ENCODE measurements at places on chromosomes 16 and 17. TPM values are rescaled to one million over a fixed set of nuclear protein-coding genes. Genes with fewer than 3 reads are reported as not detected.

DNA sequence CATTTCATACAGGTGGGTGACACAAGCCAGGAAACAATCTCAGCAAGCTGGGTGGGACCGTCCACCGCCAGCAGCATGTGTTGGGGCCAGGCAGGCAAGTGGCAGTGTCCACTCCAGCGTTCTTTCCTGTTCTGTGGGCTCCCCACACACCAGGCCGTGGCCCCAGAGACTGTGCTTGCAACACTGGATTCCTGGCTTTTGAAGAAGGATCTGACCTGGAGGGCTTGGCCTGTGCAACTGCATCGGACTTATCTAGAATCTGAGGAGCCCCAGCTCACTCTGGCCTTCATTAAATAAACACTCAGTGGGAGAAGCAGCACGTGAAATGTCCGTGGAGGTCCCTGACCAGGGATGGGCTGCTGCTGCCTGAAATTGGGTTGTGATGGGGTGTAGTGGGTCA lies 3.2 kb downstream of the KSR1 start:
- DNase-seq = peak; percentile 88

Gene GRAP
- total RNA-seq = not detected

DNA sequence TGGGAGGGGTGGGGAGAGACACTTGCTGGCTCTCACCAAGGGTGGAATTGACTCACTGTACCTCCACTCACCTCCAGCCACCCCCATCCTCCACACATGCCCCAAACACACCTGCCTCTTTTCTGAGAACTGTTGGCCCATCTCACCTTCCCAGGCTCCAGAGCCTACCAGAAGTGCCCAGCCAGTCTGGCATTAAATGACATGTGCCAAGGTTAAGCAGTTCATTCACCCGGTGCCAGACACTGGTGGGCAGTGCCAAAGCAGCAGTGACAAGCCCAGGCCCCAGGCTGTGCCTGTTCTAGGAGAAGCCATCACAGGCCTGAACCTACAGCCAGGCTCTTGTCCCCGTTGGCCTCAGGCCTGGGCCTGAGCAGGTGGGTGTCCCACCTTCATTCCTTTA lies 11.2 kb downstream of the MVP start:
- DNase-seq = no peak

Gene OTOA
- under 0.01 TPM for total RNA-seq

Gene DPEP2
- total RNA-seq = not detected

DNA sequence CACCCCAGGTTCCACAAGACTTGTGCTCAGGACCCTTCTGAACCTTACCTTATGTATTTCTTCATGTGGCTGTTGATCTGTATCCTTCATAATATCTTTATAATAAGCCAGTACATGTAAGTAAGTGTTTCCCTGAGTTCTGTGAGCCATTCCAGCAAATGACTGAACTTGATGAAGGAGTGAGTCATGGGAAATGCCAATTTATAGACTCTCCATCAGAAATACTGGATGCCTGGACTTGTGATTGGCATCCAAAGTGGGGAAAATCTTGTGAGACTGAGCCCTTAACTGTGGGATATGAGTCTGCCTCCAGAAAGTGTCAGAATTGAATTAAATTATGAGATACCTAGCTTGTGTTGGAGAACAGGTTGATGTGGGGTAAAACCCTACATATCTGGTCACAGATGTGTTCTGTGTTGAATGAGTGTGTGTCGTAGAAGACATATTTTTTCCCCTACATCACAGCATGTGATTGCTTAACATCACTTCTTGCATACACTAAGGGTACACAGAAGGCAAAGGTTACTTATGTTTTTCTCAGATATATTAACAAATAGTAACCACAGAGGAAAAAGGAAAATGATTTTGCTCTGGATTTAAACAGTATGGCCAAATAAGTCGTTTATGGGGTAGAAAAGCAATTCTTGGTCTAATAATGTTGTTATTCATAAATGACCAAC lies 70.2 kb upstream of the NETO2 start:
- peak; percentile 68 for DNase-seq

Gene RNF213
- 198 TPM for total RNA-seq

GRCh38 chr17:49545806-49546545 lies 29.7 kb upstream of the NXPH3 start:
- DNase-seq = no peak

Gene HOXB2
- 4.3 TPM for total RNA-seq

GRCh38 chr16:89522287-89522686 lies 14.1 kb downstream of the SPG7 start:
- no peak for DNase-seq

Gene SLC13A2
- not detected for total RNA-seq

DNA sequence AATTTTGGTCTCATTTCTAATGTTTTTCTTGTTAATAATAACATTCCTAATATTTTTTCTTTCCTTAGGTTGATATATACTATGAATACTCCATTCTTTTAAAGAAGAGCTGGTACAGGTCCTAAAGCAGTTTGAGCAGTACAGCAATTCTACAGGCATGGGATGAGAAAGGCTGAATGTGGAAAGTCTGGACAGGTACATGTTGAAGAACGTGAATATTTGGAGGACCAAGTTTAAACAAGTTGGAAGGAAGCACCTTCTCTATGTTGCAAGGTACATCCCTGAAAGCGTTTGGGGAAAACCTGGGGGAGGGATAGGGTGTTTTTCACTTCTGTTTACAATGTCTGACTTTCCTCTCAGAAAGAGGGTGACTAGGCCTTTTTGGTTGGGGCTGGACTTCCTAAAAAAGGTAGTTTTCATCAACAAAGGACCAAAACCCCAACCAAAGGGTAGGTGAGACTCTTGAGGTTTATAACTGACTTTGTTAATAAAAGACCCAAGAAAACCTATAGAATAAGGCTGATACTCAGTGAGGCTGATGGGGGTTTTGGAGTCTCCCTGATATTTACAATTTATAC lies 95.9 kb upstream of the AXIN2 start:
- no peak for DNase-seq

Gene HSPB9
- not detected for total RNA-seq

DNA sequence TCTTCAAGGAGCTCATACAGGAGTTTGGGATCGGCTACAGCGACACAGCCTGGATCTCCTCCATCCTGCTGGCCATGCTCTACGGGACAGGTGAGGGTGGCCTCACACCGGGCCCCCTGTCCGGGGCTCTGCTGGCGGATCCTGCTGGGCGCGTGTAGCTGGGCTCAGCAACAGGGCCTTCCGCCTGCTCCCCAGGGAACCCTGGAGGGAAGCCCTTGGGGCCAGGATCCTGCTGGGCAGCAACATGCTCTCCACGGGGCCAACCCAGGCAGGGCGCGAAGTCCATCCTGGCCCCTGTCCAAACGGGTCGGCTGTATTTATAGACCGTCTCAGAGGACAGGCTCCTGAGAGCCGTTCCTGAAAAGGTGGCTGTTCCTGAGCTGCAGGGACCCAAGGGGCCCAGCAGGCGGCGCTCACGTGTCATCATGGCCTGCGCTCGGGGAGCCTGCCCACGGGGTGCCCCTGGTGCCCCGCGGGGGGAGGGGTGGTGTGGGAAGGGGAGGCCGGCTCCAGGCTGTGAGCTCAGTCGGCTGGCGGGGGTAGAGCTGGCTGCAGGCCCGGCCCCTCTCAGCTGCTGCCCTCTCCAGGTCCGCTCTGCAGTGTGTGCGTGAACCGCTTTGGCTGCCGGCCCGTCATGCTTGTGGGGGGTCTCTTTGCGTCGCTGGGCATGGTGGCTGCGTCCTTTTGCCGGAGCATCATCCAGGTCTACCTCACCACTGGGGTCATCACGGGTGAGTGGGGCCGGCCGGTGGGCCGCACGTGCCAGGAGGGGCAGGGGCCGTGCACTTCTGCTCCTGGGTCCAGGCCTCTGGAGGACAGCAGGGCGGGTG lies 7.5 kb downstream of the SLC16A3 start:
- peak; percentile 65 for DNase-seq

Gene RAB26
- total RNA-seq = 0.97 TPM

- no peak for DNase-seq
These were observed 46.6 kb upstream of the CMIP start for GRCh38 chr16:81397879-81398520.

- DNase-seq = peak; percentile 16
These were observed 267.1 kb upstream of the ASIC2 start for GRCh38 chr17:33560165-33560564.

Gene EXOC3L1
- total RNA-seq = not detected

DNA sequence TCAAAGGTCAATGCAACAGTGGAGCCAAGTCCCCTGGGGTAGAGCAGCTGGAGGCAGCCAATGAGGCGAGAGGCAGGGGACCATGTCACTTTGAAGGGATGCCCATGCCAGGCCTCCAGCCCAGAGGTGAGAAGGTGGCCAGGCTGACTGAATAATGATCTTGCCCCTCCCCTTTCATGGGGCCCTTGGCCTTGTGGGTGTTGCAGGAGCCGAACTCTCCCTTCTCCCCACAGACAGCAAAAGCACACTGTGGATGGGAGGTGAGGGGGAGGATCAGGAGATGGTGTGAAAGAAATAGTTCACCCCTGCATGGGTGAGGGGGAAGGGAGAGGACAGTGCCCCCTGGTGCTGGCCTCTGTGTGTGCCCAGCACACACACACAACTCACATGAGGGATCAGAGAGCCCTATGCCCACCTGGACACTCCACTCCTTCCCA lies 15.8 kb upstream of the TBX21 start:
- no peak for DNase-seq

GRCh38 chr17:71809537-71809936 lies 311.3 kb upstream of the SOX9 start:
- no peak for DNase-seq

Gene TPSAB1
- total RNA-seq = not detected

- DNase-seq = no peak
These were observed 413.0 kb downstream of the CPPED1 start for GRCh38 chr16:12390644-12391043.

Gene FOXL1
- 3.5 TPM for total RNA-seq

Gene C17orf107
- total RNA-seq = 3.9 TPM

GRCh38 chr17:76370261-76370993 lies 14.0 kb upstream of the SPHK1 start:
- DNase-seq = peak; percentile 91

Gene C1QTNF8
- total RNA-seq = not detected

DNA sequence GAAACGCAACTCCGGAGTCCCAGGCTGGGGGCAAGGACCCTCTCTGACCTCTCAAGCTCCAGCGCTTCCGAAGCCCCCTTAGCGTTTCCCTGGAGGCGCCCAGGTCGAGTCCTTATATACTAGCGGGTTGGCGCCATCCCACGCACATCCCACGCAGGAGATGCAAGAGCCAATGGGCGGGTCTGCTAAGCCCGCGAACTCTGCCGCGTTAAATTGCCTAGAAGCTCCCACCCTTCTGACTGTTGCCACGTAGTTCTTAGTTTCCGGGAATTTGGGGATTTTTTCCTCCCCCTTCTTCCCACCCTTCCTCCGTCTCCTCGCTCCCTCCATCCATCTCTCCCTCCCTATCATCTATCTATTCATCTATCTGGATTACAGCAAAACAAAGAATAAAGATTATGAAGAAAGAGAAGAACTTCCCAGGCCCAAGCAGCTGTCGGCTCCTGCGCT lies at the start of gene SLFN11:
TSS of gene SLFN11 (minus strand) at position 88 of the 450 bp plus-strand sequence. CDS start 9,814 bp downstream, outside the sequence.
- peak; percentile 97 for DNase-seq

- DNase-seq = peak; percentile 41
These were observed 375 bp downstream of the SLC25A11 start for GRCh38 chr17:4939546-4939795.

GRCh38 chr16:10940501-10941079 lies 1.7 kb downstream of the DEXI start:
- no peak for DNase-seq

- no peak for DNase-seq
These were observed 25.2 kb downstream of the TK2 start for GRCh38 chr16:66524601-66525164.

DNA sequence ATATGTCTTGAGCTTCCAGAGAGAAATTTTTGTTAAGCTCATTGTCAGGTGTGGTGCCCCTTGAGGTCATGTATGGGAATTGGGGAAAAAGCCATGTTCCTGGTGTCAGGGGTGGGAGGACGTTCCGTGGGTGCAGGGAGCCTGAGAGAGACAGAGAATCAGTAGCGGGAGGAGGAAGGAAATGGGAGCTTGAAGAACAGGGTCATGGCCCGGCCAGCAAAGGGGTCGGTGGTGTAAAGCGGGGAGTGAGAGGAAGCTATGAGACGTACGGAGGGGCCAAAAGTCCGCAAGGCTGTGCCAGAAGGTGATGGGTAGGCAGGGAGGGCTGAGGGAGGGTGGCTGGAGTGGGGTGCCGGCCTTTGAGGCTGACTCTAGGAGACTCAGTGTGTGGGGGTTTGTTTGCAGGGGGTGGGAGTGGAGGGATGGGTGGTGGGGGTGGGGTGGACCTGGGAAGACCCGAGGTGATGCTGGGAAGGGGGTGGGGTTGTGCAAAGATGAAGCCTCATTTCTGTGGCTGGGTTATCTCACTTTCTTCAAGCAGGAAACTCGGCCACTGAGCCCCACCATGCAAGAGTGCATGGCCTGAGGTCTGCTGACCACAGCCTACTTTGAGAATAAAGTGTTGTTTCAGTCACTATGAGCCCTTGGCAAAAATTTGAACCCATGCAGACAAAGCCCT lies 63.6 kb downstream of the PLCG2 start:
- no peak for DNase-seq
